ENCODE measurements at places on chromosomes 5 and 9. TPM values are rescaled to one million over a fixed set of nuclear protein-coding genes. Genes with fewer than 3 reads are reported as not detected.

Gene TAF11L9
- total RNA-seq = not detected

Gene RNF14
- 71.8 TPM for total RNA-seq

Gene GABBR2
- total RNA-seq = not detected

Gene CAMK4
- 0.63 TPM for total RNA-seq

Gene HCN1
- total RNA-seq = 5.6 TPM

Gene SLC36A2
- 0.29 TPM for total RNA-seq

GRCh38 chr5:110354311-110354710, 372.2 kb downstream of the TMEM232 start:
- no peak for DNase-seq

- no peak for DNase-seq
These were observed 14.4 kb downstream of the CPLX2 start for GRCh38 chr5:175885813-175886212.

GRCh38 chr5:35618781-35619180, 1.1 kb downstream of the SPEF2 start:
- DNase-seq = no peak

DNA sequence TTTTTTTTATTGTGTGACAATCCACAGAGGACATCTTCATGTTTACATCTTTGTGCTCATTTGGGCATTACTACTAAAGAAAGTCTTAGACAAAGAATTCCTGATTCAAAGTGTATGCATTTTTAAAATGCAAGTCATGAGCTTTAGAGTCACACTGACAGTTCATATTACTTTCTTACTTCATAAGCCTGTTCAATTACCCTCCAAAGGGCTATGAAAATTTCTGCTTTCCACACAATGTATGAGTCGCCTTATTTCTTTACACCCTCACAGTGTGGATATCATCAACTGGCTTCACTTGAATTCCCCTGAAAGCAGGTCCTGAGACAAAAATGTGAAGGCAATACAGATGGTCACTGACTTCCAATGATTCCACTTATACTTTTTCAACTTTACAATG, 280.4 kb upstream of the PTGER4 start:
- no peak for DNase-seq

DNA sequence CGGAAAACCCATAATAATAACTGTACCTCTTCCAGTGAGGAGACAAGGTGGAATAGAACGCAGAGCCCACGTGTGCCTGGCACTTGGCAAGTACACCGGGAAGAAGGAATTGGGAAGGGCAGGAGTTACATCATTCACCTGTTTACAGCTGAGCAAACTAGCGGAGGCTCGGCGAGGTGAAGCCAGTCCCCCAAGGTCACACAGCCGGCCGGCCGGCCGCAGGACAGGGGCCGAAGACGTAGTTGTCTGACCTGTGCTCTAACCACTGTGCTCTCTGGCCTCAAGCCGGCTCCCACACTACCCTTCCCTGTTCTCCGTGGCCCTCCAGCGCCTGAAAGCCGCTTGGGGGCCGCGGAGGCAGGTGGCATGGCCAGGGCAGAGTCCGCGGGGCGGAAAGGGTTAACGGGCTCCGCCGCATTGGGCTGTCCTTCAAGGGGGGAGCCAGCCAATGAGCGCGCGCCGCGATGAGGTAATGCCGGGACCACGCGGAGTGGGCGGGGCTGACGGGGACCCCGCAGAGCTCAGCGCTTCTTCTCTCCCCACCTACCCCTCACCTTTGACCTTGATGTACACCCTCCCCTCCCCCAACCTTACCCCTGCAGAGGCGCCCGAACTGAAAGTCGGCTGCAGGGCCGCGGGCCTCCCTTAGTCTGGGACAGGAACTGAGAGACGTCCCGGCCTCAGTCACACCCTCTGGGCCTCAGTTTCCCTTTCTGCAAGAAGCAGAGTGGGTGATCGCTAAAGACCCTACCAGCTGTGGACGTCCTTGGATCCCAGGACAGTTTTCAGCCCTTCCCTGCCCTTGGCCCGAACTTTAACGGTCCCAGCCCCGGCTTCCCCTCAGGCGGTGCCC, 125.1 kb downstream of the C9orf50 start:
- peak; percentile 97 for DNase-seq

GRCh38 chr9:98375138-98375726, 119.8 kb upstream of the TBC1D2 start:
- DNase-seq = no peak

DNA sequence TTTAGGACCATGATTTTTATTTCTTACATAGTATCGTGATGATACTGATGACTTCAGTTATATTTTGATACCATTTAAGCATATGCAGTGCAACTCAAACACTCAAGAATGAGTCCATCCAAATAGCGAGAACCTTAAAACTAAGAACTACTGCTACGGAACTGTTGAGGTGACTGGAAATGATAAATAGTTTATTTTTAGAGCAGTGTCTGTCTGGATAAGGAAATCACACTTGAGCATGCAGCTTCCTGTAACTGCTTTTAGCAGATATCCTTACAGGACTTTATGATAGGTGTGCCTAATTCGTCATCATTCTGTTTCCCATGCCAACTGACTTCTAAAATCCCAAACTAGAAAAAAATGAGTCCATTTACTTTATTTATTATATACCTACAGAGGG, 85.5 kb downstream of the ADGRV1 start:
- DNase-seq = no peak

- no peak for DNase-seq
These were observed 26.4 kb downstream of the ARHGEF28 start for GRCh38 chr5:73652391-73652790.

DNA sequence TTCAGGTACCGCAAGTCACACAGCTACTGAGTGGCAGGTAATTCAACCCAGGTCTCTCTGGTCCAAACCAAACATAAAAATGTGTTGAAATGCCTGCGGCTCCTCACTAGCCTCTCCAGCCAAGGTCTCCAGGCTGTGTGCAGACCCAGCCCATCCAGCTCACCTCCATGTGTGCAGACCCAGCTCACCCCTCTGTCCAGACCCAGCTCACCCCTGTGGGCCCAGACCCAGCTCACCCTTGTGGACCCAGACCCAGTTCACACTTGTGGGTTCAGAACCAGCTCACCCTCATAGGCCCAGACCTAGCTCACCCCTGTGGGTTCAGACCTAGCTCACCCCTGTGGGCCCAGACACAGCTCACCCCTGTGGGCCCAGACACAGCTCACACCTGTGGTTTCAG, 188.0 kb upstream of the ADCY2 start:
- DNase-seq = no peak

DNA sequence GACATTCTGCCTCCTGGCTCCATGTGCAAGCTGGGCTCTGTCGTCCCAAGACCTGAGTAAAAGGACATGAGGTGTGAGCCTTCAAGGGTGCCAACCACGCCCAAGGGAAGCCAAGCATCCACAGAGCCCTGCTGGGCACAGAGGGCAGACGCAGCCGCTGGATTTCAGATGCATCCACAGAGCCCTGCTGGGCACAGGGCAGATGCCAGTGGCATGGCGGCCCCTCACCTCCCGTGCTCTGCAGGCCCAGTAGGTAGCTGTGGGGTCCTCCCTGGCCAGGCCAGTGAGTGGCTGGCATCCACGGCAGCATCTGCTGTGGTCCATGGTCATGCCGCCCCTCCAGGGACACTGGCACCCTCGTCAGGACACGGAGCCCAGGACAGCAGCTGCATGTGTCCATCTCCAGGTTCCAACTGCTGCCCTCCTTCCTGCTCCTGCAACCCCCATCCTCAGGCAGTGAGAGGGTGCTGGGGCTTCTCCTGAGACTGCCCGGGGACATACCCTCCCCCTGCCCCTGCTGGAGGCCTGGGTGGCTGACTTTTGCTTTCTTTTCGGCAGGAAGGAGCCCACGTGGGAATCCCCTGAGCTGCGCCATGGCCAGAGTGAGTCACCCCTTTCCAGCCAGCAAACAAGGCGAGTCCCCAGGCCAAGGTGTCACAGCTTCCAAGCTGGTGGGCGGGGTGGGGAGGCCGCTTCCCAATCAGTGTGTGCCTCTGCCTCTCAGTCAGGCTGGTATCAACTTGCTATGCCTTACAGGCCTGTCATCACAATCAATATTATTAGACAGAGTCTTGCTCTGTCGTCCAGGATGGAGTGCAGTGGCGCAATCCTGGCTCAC, 4.0 kb upstream of the TRAF2 start:
- DNase-seq = peak; percentile 79

GRCh38 chr9:16996901-16997491, 126.5 kb upstream of the BNC2 start:
- no peak for DNase-seq
